MV-4-11 (cell line): ENCODE measurements at places on chromosomes 6 and 20.

DNA sequence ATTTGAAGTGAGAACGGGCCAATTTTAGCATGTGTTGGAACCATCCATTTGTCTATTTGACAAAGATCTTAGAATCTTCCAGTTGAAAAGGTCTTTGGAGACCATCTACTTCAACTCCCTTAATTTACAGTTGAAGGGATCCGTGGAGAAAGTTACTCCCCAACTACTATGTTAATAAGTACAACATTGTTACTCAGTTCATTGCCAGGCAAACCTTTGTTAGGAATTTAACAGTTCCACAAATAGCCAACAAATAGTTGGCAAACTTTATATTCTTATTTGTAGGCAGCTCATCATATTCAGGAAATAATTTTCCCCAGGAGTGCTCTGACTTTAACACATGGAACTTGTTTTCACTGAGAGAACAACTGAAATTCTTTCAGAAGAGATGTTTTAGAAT, 81.0 kb upstream of the FLRT3 start:
- DNase-seq, result no peak

- no peak for DNase-seq
Observed at GRCh38 chr6:156961282-156961892, 184.2 kb downstream of the ARID1B start.

GRCh38 chr6:168999392-168999791, 254.3 kb downstream of the THBS2 start:
- DNase-seq, result peak; percentile 85

DNA sequence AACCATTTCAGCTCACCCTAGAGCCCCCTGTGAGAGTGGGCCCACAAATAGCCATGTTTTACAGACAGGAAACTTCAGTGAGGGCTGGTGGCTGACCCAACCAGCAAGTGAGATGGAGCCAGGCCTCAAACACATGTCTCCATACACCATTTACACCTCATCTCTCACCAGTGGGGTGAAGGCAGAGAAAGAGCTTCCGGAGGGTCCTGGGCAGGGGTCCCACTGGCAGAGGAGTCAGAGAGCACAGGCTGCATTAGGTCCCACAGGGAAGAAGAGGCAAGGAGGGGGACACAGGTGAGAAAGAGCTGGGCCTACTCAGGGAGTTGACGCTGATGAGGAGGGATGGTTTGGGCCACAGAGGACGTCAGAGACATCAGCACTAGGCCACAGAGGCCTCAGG, 172.6 kb downstream of the VEGFA start:
- DNase-seq, result no peak

DNA sequence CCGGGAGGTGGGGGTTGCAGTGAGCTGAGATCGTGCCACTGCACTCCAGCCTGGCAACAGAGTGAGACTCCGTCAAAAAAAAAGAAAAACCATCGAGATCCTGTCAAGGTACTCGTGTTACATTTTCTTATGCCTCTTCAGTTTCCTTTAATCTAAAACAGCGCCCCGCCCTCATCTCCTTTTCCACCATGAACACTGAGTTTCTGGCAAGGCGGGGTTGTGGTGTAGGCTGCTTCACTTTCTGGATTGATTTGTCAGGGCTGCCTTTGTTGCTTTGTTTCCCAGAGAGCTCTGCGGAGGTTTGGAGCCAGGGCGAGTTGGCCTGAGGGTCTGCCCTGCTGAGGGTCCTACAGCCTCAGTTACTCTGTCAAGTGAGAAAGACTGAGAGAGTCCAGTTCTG, 8.9 kb downstream of the ITPR3 start:
- DNase-seq, result no peak

- DNase-seq, result no peak
Observed at GRCh38 chr20:35276408-35276807, 1.5 kb downstream of the MMP24OS start.

GRCh38 chr20:16284385-16285100, 288.7 kb downstream of the KIF16B start:
- DNase-seq, result peak; percentile 24

DNA sequence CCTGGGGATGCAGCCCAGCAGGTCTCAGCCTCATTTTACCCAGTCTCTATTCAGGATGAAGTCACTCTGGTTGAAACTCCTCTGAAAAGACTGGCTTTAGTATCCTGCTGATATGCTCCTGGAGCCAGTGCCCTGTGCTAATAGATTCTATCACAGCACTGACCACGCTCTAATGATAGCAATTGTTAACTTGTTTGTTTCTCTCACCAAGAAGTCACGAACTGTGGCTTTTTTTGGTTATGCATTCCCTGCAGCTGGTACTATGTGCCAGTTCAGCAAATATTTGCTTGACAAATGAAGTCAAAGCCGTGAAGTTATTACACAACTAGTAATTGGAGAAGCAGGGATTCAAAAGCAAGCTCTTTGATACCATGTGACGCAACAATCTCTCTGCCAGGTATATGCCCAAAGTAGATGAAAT, 754.6 kb downstream of the KIF16B start:
- DNase-seq, result no peak

DNA sequence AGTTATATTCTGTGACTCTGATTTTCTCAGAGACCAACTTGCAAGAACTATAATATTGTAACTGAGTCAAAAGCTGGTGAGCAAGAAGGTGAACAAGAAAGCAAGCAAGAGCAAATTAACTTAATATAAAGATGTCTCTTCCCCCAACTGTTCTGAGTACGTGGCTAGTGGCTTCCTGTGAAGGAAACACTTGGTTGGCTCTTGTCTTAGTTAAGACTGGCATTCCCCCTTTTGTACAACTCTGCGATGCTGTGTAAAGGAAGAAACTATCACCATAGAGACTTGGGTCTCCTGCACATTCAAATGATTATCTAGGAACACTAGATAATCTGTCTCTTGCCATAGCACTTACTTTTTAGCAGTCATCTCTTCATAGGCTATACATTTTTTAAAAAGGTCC, 47.3 kb upstream of the TNFAIP3 start:
- DNase-seq, result no peak

DNA sequence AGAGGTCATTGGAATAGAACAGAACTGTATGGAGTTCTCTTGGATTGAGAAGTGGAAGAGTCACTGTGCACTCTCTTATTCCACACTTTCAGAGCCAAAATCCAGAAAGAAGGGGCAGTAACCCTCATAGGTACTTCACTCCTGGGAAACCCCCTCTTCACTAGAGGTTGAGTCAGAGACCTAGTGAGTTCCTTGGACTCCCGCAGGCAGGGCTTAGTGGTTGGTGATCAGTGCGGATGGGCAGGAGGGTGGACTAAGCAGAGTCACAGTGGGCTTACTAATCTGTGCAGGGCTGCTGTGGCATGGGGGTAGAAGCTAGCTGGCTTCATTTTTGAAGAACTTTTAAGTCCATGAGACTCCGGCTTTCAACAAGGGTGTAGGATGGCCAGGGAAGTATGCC, 95.0 kb upstream of the MLN start:
- DNase-seq, result no peak

GRCh38 chr6:12173181-12173580, 117.0 kb upstream of the EDN1 start:
- no peak for DNase-seq

GRCh38 chr20:44021186-44021585, 106.5 kb downstream of the TOX2 start:
- DNase-seq, result no peak

DNA sequence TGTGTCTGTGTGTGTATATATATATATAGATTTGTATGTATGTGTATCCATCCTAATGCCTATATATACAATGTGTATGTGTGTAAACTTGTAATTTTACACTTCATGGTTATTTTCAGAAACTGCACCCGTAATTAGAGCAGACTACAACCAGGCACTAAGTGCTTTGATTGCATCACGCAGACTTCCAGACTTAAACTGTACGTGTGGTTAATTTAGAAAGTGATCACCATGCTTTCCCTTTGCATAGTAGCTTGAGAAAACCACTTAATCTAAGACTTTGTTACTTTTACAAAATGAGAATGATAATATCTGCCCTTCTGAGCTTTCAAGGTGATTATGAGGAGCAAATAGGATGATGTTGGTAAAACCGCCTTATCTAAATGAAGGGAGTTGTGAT, 50.1 kb upstream of the E2F3 start:
- peak; percentile 66 for DNase-seq

- no peak for DNase-seq
Observed at GRCh38 chr6:124683507-124683906, 278.7 kb upstream of the RNF217 start.

- peak; percentile 14 for DNase-seq
Observed at GRCh38 chr6:140052736-140053729, 678.6 kb upstream of the CITED2 start.

GRCh38 chr6:139713900-139714506, 339.6 kb upstream of the CITED2 start:
- DNase-seq, result no peak

GRCh38 chr20:50467718-50468356, 42.3 kb upstream of the PTPN1 start:
- DNase-seq, result no peak

GRCh38 chr20:50413088-50413500, 97.1 kb upstream of the PTPN1 start:
- DNase-seq, result peak; percentile 78

DNA sequence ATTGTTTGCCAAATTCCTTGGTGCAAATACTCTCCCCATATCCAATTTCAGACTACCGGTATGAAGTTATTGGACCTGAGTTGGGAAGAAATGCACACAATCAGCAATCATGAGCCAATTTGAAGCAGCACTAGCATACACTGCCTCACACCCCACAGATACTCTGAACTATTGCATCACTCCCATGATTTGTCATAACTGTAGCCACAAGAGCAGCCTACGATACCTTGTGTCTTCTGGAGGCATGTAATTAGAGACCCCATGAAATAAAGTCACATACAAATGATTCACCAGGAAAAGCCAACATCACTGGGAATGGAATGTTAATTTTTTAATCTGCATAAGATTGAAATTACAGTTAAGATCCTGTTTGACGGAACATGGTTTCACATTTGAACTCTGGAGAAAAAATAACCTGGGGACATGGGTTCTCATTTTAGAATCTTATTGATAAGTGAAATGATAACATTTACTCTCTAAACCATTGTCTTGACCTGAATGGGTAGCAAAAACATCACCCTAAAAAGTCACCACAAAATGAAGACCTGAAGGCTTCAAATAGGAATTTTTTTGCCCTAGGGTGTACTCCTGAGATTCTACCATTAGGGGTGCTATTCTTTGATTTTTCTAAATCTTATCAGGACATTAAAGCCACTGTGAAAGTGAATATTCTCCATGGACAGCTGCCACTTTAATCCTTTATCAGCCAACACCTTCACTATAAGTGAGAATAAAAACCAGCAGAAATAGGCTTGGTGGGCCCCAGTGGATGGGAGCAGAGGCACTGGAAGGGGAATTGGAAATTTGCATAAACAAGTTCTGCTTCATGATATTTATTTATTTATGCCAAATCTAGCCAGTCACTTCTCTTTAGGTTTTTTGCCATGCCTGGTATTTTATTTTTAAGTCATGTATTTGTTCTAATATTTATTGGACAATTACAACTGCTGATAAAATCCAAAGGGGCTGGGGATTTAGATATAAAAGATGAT, 34.5 kb upstream of the HBS1L start:
- peak; percentile 78 for DNase-seq
